ENCODE measurements at places on chromosomes 7 and 10. TPM values are rescaled to one million over a fixed set of nuclear protein-coding genes. Genes with fewer than 3 reads are reported as not detected.
A peak's percentile ranks its signal among the peaks of the same experiment; 100 is the strongest.

DNA sequence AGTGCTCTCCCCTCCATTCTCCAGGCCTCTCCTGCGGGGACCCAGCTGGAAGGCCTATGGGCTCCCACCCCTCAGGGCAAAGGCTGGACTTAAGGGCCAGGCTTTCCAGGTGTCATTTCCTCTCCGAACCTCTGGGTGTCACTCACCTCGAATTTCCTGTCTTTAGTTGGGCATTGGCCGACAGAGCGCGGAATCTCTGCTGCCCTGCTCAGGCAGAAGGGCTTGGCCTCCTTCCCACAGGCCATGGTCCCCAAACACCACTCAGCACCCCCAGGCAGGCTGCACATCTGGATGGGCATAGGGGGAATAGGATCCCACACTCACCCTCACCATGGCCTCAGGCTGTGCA, 212.9 kb downstream of the CCSER2 start:
- peaks cover 18% of the 10 kb centered on the region for H3K27me3 ChIP-seq
- H3K27ac ChIP-seq: no peak overlapping the region
- no peak for DNase-seq
- no peaks in the 10 kb centered on the region for H3K36me3 ChIP-seq
- H3K4me1 ChIP-seq: peaks cover 15% of the 10 kb centered on the region
- H3K4me3 ChIP-seq: peak overlapping the region; percentile 33

GRCh38 chr7:49483142-49483541, 290.3 kb upstream of the VWC2 start:
- DNase-seq: no peak
- no peaks in the 10 kb centered on the region for H3K36me3 ChIP-seq
- peaks cover 3% of the 10 kb centered on the region for H3K4me1 ChIP-seq
- no peak overlapping the region for H3K27ac ChIP-seq

DNA sequence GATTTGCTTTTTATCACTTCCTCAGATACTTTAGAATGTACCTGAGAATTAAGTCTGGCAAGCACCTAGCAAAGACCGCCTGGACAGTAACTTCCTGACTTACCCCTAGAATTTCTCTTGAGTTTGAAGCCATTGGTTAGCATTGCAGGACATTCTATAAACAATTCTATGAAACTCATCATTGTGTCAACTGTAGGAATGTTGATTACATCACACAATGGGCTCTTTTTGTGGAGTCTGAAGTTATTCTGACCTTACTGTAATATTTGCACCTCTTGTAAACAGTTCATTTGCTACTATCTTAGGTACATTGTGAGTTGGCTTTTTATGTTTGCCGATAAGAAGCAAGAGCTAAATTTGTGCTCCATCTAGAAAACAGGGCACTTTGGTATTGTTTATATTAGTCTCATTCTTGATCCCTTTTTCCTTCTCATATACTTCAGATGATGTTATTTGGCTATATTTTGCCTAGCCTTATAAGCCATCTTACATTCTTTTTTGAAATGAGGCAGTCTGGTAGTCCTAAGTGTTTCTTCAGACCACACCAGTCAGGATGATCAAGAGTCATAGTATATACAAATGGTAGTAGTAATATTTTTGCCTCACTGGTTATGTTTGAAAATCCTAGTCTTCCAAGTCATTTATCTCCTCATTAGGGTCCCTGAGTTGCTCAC, 52.4 kb downstream of the CASD1 start:
- DNase-seq: no peak
- no peaks in the 10 kb centered on the region for H3K36me3 ChIP-seq
- H3K4me1 ChIP-seq: no peaks in the 10 kb centered on the region

Gene EGFR
- 341 TPM for total RNA-seq

DNA sequence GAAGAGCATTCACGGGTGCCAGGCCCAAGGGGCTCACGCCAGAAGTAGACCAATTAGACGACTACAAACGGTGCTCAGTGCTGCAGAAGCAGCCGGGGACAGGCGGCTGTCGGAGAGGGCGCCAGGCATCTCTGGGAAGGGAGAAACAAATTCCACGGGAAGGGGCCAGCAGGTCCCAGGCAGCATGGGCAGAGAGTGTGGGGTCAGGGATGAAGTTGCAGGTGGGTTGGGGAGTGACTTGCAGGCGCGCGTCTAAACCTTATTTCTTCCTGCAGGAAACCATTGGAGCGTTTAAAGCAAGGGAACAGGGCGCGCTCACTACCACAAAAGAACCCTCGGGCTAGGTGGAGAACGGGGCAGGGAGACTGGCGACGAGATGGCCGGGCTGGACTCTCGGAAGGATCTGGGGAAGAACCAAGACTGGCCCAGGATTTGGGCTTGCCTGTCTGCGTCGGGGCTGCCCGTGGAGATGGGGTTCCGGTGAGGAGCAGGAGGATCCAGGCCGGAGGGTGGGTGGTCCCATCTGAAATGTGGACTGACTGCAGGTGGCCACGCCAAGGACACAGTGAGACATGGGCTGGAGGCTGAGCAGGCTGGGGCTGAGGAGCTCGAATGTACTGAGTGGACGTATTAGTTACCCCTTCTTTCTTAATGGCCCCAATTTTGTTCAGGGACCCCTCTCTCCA, 116.3 kb upstream of the DIP2C start:
- no peak for DNase-seq
- peaks cover 3% of the 10 kb centered on the region for H3K4me1 ChIP-seq
- H3K27me3 ChIP-seq: no peaks in the 10 kb centered on the region
- H3K36me3 ChIP-seq: peaks cover 41% of the 10 kb centered on the region

DNA sequence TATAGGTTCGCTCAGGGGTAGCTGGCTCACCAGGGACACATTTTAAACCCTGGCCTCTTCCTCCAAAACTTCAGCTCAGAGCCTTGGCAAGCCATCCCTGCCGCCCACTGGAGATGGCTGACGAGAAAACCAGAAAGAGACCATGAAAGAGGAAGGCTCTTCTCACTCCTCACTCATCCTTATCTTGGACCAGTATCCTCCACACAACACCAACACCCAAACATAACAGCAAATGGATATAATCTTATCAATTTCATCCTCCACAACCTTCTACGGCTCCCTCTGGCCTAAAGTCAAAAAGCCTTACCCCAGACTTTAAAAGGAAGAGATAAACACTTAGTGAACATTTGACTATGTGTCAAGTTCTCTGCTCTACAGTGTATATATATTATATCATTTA, 26.9 kb downstream of the DLG5 start:
- peak overlapping the region; percentile 83 for H3K27ac ChIP-seq
- DNase-seq: no peak
- peaks cover 70% of the 10 kb centered on the region for H3K4me1 ChIP-seq
- no peaks in the 10 kb centered on the region for H3K36me3 ChIP-seq
- no peak overlapping the region for H3K4me3 ChIP-seq
- no peaks in the 10 kb centered on the region for H3K27me3 ChIP-seq

DNA sequence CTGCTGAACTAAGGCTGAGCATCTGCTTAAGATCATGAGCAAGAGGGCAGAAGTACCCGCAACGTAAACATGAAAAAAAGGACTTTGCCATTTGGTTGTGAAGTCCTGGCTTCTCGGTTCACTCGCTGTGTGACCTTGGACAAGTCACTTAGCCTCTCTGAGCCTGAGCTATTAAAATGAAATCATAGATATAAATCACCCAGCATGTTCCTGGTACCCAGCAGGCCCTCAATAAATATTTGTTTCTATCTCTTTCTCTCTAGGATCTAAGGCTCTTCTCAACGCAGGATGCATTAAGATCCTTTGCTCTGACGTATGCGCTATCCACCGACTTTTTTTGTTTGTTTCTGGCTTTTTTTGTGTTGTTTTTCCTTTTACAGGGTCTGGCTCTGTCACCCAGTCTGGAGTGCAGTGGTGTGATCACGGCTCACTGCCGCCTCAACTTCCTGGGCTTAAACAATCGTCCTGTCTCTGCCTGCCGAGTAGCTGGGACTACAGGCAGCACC, 6.7 kb downstream of the HIP1 start:
- H3K36me3 ChIP-seq: no peaks in the 10 kb centered on the region
- DNase-seq: no peak
- peaks cover 23% of the 10 kb centered on the region for H3K4me1 ChIP-seq
- no peak overlapping the region for H3K4me3 ChIP-seq
- H3K27me3 ChIP-seq: no peaks in the 10 kb centered on the region

DNA sequence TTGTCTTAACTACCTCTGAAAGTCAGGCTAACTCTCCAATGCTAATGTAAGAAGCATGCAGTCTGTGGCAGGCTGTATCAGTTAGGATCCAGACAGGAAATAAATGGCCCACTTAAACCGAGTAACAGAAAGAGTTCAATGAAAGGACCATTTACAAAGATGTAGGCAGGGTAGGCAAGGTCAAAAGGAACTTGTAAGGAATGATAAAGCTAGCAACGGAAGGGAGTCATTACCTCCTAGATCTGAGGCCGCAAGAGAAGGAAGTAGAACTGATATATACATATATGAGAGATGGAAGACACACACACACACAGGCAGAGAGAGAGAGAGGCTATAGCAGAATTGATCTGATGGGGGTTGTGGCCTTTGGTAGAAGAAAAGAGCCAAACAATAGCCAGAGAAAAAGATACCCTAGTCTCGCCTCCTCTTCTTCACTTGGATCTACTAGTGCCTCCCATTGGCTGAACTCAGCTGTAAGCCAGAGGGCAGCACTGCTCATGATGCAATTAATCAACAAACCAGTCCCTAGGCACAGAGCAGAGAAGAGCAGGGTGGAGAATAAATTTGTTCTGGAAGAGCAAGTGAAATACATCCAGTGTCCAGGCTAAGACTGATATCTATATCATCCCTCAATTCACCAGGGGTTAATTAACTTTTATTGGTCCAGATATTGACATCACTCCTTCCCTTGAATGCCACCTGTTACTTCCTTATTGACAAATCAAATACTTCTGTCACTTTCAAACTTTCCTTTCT, 91.2 kb downstream of the LSMEM1 start:
- H3K4me3 ChIP-seq: no peak overlapping the region
- no peak for DNase-seq
- H3K4me1 ChIP-seq: peaks cover 17% of the 10 kb centered on the region
- no peak overlapping the region for H3K27ac ChIP-seq
- no peaks in the 10 kb centered on the region for H3K36me3 ChIP-seq

DNA sequence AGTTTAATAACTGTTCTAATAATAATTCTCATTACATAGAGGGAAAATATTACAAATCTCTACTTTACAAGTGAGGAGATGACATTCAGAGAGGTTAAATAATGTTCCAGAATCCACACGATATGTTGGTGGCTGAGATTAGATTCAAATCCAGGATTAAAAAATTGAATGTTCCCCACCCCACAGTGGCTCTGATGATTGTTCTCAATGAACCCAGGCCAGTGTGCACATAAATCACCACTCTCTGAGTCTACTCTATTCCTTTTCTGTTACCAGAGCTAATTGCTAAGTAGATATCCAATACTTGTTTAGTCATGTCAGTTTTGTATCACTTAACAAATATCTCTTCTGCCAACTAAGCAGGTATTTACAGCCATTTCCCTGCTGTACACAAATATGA, 281.0 kb downstream of the ABCA13 start:
- H3K27ac ChIP-seq: no peak overlapping the region
- H3K36me3 ChIP-seq: no peaks in the 10 kb centered on the region

DNA sequence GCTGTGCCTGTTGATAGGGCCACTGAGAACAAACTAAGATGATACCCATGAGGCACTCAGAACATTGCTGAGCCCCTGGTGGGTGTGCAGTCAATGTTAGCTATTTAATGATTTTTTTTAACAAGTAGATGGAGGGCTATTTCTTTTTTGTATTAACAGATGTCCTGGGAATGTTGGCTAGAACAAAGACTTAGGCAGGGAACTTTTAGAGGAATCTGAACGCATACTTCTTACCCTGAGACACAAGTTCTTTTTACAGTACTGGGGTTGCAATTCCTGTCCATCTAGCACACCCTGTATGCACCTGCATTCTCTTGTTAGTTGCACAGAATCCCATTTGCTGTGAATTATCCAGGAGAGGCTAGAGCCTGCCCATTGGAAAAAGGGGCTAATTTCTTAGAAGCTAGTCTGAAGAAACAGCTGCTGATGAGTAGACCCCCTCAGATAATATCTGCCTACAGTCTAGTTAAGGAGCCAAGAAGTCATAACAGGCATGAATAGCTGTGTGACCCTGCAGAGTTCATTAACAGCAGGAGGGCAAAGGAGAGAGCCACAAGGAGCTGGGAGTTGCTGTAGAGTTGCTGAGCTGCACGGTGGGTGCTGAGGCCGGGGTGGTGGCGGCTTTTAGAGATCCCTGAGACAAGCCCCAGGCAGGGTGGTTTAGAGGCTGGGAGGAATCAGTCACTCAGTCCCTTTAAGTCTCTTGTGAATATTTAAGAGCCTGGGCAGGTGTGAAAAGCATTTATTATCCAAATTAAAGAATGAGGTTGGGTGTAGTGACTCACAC, 103.7 kb upstream of the FZD8 start:
- no peaks in the 10 kb centered on the region for H3K36me3 ChIP-seq
- no peak overlapping the region for H3K27ac ChIP-seq
- DNase-seq: no peak

DNA sequence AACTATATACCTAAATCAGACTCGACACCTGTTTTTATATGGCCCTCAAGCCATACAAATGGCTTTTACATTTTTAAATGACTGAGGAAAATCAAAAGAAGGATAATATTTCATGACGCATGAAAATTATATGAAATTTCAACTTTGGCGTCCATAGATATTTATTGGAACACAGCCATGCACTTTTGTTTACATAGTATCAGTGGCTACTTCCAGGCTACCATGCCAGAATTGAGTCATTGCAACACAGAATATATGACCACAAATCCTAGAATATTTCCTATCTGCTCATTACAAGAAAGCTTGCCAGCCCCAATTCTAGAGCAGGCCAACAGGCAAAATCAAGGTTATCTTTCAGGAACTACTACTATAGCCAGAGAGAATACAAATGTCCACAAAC, 29.3 kb downstream of the AFAP1L2 start:
- no peak overlapping the region for H3K27ac ChIP-seq
- H3K4me3 ChIP-seq: no peak overlapping the region
- DNase-seq: no peak
- no peaks in the 10 kb centered on the region for H3K27me3 ChIP-seq
- H3K4me1 ChIP-seq: peaks cover 24% of the 10 kb centered on the region
- no peaks in the 10 kb centered on the region for H3K36me3 ChIP-seq

All from suprapubic skin (tissue), 4 donors.